Mucosa of gallbladder (tissue), 1 donor: ENCODE measurements at places on chromosomes 4 and X. TPM values are rescaled to one million over a fixed set of nuclear protein-coding genes. Genes with fewer than 3 reads are reported as not detected.

Gene DYNLT3
- 65.8 TPM for total RNA-seq

Gene CITED1
- total RNA-seq, result not detected

Gene TACR3
- 0.23 TPM for total RNA-seq

Gene UTP14A
- total RNA-seq, result 15.0 TPM

Gene IL1RAPL2
- 0.35 TPM for total RNA-seq

Gene TRIM2
- 146 TPM for total RNA-seq

Gene PLP1
- 13.8 TPM for total RNA-seq

Gene XAGE2
- not detected for total RNA-seq

Gene LONRF3
- 4.7 TPM for total RNA-seq

Gene GPR119
- not detected for total RNA-seq

Gene NHSL2
- 13.6 TPM for total RNA-seq

Gene FUNDC1
- total RNA-seq, result 26.4 TPM

Gene WAS
- 11.5 TPM for total RNA-seq

Gene MORC4
- 20.0 TPM for total RNA-seq

Gene PWWP3B
- 5.6 TPM for total RNA-seq
